Upper lobe of left lung (tissue), 6 donors: ENCODE measurements at places on chromosomes 7 and 10. TPM values are rescaled to one million over a fixed set of nuclear protein-coding genes. Genes with fewer than 3 reads are reported as not detected.
A peak's percentile ranks its signal among the peaks of the same experiment; 100 is the strongest.

Gene SUN3
- not detected for total RNA-seq

Gene NUB1
- 51.7 TPM for total RNA-seq

Gene ADAM22
- total RNA-seq = 2.4 TPM

Gene KCND2
- under 0.01 TPM for total RNA-seq

GRCh38 chr7:43904533-43905208 lies 1.7 kb downstream of the URGCP start:
- no peaks in the 10 kb centered on the region for H3K36me3 ChIP-seq
- peak overlapping the region; percentile 11 for H3K27ac ChIP-seq
- DNase-seq = no peak
- peaks cover 32% of the 10 kb centered on the region for H3K4me1 ChIP-seq

- H3K4me3 ChIP-seq = no peak overlapping the region
- H3K27me3 ChIP-seq = no peaks in the 10 kb centered on the region
- DNase-seq = no peak
- H3K36me3 ChIP-seq = peaks cover 10% of the 10 kb centered on the region
- H3K27ac ChIP-seq = peak overlapping the region; percentile 79
These were observed 17.0 kb upstream of the TRIM8 start for GRCh38 chr10:102627291-102627735.

GRCh38 chr7:157459966-157460365 lies 123.2 kb downstream of the DNAJB6 start:
- no peak for DNase-seq
- no peak overlapping the region for H3K4me3 ChIP-seq
- no peaks in the 10 kb centered on the region for H3K36me3 ChIP-seq
- no peak overlapping the region for H3K27ac ChIP-seq
- no peaks in the 10 kb centered on the region for H3K27me3 ChIP-seq

DNA sequence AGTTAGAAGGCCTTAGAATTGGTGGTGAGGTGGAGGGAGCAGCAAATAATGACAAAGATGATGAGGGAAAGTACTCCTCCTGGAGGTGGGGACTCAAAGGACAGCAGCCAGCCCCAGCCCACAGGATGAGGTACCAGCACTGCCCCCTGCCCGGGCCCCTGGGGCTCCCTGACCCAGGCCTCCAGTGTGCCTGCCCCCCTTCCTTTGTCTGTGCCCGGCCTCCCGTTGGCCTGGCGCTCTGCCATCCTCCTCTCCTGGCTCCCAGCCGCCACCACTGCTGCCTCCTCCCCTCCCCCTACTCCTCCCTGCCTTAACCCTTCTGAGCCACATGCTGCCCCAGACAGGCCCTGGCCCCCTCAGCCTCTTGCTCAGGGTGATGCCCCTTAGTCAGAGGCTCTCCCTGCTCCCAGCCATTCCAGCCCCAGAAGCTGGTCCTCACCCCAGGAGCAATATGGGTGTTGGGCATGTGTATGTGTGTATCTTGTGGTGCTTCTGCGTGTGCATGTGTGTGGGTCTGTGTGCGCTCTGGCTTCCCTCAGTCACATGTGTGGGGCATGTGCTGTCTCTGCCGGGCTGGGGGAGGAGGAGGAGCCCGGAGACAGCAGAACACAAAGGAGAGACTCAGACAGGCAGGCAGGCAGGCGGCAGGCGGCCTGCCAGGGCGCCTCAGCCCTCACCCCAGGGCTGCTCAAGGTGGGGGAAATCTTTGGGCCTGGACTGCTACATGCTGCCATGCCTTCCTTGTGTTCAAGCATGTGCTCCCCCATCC lies 2.6 kb downstream of the LDB1 start:
- peak overlapping the region; percentile 99 for H3K27ac ChIP-seq
- DNase-seq = peak; percentile 91
- peaks cover 78% of the 10 kb centered on the region for H3K4me1 ChIP-seq
- H3K36me3 ChIP-seq = no peaks in the 10 kb centered on the region
- no peaks in the 10 kb centered on the region for H3K27me3 ChIP-seq

DNA sequence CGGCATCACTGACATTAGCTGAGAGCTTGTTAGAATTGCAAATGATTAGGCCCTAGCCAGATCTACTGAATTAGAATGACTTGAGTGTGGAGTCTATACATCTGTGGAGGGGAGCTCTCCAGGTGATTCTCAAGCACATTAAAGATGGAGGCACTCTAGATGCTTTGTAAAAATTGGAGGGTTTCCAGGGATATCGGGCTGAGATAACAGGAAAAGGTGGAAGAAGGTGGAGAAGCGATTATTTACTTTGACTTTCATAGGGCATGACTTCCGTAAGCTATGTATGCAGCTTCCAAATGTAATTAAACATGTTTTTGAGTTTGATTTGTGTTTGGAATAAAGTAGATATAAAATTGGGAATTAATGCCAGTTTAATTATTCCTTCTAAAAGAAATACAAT lies 235.0 kb upstream of the PTN start:
- no peak overlapping the region for H3K4me3 ChIP-seq
- DNase-seq = no peak

DNA sequence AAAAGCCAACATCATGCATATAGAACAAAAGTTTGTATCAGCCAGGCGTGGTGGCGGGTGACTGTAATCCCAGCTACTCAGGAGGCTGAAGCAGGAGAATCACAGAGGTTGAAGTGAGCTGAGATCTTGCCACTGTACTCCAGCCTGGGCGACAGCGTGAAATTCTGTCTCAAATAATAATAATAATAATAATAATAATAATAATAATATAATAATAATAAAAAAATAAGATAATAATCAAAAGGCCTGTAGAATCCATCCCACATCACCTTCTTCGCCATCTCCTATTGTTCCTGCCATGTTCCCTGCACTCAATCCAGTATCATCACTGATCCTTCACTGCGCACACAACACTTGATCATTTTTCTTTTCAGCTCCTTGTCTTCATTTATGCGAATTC lies 619.3 kb upstream of the ADARB2 start:
- no peak for DNase-seq
- H3K4me1 ChIP-seq = no peaks in the 10 kb centered on the region
- H3K27ac ChIP-seq = no peak overlapping the region
- H3K27me3 ChIP-seq = no peaks in the 10 kb centered on the region

DNA sequence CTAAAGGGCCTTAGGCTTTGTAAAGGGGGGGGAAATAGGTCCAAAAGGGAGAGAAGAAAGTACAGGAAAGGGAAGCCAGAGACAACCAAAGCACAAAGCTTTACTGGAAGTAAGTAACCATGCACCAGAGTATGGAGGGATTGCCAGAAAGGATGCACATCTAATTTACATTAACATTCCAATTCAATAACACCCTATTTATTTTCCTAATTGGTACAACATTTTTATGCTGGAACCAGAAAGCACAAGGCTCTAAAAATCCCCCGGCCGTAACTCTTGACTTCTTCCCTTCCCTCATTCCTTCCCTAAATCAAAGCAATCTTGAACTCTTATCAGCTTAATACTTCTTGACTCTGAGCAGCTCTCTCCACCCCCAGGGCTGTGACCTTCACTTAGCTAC lies 400.0 kb upstream of the CELF2 start:
- H3K4me3 ChIP-seq = no peak overlapping the region
- DNase-seq = no peak
- H3K4me1 ChIP-seq = no peaks in the 10 kb centered on the region
